ENCODE measurements at places on chromosomes 3 and 15. TPM values are rescaled to one million over a fixed set of nuclear protein-coding genes. Genes with fewer than 3 reads are reported as not detected.

Gene TMEM158
- total RNA-seq = 6.4 TPM

DNA sequence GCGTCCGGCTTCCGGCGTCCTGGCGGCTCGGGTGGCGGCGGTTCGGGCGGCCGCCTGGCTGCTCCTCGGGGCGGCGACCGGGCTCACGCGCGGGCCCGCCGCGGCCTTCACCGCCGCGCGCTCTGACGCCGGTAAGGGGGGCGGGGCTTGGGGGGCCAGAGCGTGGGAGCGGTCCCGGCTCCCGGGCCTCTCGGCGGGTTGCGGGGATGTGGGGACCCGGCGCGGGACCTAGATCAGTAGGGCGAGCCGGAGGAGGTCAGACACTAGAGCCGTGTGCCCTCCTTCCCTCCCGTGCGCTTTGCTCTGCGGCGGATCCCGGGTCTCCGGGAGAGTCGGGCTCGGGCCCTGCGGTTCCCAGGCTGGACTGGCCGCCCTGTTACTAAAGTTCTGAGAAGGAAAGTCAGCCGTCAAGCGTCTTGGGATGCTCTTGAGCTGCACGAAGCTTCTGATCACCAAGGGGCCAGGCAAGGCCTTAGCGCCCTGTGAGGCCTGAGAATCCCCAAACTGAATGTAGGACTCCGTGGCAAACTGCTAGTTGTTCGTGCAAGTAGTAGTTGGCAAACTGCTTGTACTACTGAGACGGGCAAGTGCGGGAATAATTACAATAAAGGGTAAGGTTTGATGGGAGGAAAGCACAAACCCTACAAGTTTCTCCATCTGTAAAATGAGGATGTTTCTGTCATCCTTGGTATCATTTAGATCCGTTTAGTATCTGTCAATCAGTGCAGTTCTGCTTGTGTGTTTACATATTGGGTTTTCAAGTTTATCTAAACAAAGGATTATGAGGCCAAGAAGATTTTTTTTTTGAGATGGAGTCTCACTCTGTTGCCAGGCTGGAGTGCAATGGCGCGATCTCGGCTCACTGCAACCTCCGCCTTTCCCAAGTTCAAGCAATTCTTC, 587 bp downstream of the PIGX start:
- no peak for DNase-seq

- no peak for DNase-seq
Observed at GRCh38 chr3:156207802-156208685, 87.7 kb downstream of the KCNAB1 start.

Gene EPHA6
- 1.8 TPM for total RNA-seq

- DNase-seq = no peak
Observed at GRCh38 chr3:17151598-17152373, 267.0 kb downstream of the PLCL2 start.

- DNase-seq = no peak
Observed at GRCh38 chr3:8255725-8256124, 245.9 kb upstream of the LMCD1 start.

GRCh38 chr3:193124861-193125260, 116.2 kb upstream of the PLAAT1 start:
- DNase-seq = no peak

Gene ACTC1
- 6.2 TPM for total RNA-seq

Gene CLRN1
- not detected for total RNA-seq

- DNase-seq = peak; percentile 82
Observed at GRCh38 chr3:45313743-45314403, 74.5 kb upstream of the LARS2 start.

Gene KCNH8
- total RNA-seq = 0.33 TPM

- DNase-seq = no peak
Observed at GRCh38 chr3:155179966-155180757, 100.0 kb downstream of the MME start.

DNA sequence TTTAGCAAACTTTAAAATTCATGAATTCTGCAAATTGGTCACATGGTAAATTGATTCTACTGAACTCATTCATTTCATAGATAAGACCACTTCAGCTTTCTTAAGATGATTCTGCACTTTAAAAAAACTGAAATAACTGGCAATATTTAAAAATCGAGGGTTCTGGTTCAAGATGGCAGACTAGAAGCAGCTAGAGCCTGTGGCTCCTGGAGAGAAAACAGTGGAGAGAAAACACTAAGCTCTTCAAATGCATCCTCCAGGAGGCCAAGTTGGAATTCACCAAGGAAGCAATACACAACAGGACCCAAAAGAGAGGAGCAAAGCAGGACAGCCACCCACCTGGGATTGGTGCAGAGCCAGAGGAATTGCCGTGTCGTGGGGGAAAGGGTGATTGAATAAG, 132.1 kb downstream of the SPATA16 start:
- DNase-seq = no peak

DNA sequence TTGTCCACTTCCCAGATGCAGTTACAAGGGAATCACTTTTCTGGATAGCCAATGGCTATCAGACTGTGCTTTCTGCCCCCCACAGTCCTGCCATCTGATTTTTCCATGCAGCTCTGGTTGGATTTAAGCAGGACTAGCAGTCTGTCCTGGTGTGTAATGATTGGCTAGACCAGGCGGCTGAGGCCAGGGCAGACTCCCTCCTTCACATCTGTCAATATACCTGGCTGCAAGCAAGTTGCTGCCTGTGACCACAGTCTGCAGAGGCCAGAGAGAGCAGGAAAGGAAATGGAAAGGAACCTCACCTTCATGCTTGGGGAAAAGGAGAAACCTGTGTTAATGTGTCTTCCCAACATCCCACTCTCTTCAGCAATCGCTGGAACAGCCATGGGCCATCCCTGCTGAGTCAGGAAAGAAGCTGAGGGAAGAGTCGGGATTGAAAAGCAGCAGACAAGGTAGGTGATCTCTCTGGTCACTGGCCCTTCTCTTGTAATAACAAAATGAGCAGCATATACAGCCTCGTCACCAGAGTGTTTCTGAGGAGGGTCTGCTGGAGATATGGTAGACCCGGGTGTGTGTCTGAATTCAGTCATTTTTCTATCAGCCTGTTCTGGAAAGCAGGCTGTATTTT, 126.7 kb upstream of the PHLDB2 start:
- peak; percentile 84 for DNase-seq

GRCh38 chr3:66949898-66950297, 48.2 kb upstream of the KBTBD8 start:
- no peak for DNase-seq

GRCh38 chr15:40048926-40049475, 10.0 kb upstream of the SRP14 start:
- peak; percentile 3 for DNase-seq

Gene GADL1
- 3.1 TPM for total RNA-seq

GRCh38 chr3:183802989-183803388, 22.4 kb downstream of the MAP6D1 start:
- no peak for DNase-seq

DNA sequence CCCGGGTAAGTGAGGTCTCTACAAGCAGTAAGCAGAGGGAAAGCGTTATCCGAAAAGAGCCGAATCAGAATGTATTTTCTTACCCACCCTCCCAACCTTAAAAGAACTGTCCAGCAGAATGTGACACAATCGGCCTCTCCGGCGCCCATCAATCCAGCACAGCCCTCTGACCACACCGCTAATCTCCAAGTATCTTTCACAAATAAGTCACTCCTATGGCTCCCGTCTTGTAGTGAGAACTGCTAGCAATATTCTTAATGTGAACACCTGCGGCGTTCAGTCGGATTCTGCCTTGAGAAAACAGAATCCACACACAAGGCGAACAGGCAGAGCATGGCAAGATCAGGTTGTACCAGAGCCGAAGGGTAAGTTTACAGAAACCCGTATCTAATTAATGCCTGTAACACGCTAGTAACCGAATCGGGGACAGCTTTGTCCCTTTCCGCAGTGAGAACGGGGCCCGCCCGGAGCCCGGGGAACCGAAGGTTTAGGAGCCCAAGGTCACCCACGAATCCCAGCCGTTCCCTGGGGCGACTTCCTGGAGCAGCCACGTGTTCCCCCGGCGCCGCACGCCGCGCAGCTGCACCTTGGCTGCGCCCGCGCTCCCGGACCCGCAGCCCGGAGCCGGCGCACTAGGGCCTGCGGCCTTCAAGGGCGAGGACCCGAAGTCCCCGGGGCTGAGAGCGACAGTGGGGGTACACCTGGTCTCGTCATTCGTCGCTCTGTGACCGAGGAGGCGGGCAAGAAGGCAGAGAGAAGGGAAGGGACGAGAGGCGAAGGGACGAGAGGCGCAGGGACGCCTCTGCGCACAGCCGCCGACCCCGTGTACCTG, 672 bp downstream of the TFRC start:
- no peak for DNase-seq

- no peak for DNase-seq
Observed at GRCh38 chr3:40751666-40752065, 226.9 kb downstream of the ZNF621 start.

- DNase-seq = no peak
Observed at GRCh38 chr3:51381333-51381705, 3.8 kb upstream of the MANF start.

- DNase-seq = no peak
Observed at GRCh38 chr3:48985831-48986376, 4.1 kb upstream of the P4HTM start.

DNA sequence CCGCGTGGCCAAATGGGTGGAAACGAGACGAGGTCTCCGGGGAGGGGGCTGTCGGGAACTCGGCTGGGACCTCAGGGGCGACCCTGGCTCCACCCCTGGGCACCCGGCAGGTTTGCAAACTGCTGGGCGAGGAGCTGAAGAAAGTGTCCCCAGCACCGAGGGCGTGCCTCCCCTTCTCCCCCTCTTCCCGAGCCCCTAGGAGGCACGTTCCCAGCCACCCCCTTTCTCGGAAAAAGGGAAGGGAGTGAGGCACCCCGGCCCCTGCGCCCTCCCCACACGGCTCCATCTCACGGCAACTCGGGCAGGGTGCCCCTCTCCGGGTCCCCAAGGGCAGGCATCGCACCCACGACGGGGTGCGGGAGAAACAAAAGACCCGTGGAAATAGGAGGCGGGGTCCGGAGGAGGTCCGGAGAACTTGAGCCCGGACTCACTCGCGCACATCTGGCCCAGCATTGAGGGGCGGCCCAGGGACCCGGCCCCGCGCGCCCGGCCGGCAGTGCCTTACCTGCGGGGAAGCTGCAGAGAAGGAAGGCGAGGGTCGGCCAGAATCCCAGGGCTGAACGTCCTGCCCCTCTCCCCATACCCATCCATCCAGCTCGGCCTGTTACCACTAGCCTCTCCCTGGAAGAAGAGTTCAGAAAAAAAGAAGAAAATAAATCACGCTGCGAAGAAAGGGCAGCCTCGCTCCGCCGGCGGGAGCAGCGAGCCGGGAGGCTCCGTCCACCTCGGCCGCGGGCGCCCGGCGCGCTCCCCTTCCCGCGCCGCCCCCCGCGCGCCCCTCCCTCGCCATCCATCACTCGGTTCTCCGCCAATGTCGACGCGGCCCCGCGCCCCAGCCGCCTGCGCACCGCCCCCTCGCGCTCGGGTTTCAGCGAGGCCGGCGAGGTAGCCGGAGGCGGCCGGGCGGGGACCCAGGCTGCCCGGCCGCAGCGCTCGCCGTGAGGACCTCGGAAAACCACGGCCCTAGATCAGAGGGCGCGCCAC, 16.3 kb downstream of the RGMA start:
- no peak for DNase-seq

DNA sequence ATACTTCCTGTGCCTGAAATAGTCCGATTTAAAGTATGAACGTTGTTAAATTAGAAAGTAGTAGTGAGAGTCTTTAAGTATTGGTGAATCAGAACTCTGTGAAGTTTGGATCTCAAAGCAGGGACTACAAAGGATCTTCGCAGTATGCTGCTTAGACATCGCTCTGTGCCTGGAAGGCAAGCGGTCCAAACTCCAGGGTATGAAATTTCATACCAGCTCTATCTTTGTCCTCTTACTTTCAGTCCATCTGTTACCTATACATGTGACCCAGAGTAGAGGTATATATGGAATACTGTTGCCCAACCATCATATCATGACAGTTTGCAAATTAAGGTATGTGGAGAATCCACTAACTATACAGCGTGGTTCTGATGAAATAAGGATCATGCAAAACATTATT, 34.5 kb downstream of the VPS8 start:
- DNase-seq = no peak

DNA sequence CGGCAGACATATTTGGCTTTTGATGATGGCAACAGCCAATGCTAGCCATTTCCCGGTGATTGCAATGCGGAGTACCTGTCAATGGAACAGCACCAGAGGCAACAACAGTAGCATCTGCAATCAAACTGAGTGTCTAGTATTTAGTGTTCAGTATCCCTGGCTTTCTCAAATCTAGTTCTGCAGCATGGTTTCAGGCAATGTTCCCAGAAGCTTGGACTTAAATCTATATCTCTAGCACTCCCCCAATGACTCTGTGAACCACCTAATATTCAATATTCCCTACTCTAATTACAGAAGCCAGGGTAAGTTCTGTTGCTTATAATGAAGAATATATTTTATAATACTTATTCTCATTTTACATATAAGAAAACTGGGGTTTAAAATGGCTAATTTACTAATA, 48.2 kb downstream of the TBL1XR1 start:
- DNase-seq = no peak

Gene CHRNA5
- total RNA-seq = 0.80 TPM

- no peak for DNase-seq
Observed at GRCh38 chr3:45205126-45205525, 21.0 kb downstream of the TMEM158 start.

DNA sequence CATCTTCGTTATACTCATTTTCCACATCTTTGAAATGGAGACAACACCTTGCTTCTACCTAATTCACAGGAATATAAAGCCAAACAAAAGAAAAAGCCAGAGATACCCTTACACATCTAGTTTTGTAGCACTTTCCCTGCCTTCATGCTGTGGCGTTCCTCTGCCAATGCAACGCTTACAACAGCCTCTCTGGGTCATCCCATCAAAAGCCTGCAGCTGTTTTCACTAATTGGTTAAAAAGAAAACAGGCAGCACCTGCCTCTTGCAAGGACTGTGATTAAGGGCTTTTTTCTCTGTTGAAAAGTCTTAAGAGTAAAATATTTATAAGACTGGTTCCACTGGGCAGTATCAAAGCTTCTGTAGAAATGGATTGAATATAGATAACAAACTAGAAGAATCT, 120.3 kb downstream of the FMN1 start:
- no peak for DNase-seq

DNA sequence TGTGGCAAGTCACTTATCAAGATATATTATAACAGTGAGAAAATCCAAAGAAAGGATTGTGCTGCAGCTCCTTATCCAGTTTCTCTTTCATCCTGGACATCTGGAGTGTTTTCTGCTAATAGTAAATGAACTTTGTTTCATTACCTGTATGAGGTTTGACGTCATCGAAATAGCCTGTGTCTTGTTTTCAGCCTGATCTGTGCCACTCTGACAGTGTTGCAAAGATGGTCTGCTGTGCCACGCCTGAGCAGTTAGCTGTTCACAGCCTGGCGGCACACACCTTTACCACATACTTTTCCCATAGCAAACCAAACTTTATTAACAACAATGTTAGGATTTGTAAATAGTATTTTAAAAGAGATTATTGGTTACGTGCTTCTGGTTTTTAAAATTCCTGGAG, 34.0 kb downstream of the YEATS2 start:
- DNase-seq = no peak
